HCEC 1CT (cell line): ENCODE measurements at places on chromosomes 3 and 15.

DNA sequence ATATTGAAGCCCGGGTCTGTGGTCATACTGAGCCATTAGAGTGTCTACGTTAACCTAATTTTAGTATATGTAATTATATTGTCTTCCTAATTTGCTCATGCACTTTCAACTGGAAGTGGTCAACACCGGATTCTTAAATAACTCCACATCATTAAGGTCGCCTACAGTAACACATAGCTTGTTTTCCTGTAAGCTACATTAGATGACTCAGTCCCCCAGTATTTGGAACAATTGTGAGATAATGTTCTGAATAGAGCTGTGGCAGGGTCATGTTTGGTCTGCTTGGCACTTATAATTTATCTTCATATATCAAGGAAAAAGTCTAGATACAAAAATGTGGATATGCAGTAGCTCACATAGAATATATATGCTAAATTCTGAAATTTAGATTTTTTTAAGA, 486.2 kb downstream of the IGSF11 start:
- no peak for DNase-seq

- DNase-seq, result no peak
Measured at GRCh38 chr15:63879211-63879610, 45.5 kb upstream of the HERC1 start.

DNA sequence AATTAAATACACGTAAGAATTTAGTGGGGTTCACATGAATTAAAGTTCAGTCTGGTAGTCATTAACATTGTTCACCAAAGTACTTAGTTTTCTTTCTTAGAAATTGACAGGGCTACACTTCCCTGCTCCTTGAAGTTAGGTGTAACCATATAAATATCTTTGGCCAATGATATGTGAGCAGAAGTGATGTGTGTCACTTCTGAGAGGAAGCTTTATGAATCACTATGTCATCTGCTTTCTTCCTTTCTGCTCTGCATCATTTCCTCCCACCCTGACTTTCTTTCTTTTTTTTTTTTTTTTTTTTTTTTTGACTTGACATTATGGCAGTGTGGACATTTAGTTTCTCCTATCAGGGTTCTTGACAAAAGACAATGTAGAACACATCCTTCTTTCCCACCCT, 156.2 kb upstream of the COL8A1 start:
- DNase-seq, result no peak

DNA sequence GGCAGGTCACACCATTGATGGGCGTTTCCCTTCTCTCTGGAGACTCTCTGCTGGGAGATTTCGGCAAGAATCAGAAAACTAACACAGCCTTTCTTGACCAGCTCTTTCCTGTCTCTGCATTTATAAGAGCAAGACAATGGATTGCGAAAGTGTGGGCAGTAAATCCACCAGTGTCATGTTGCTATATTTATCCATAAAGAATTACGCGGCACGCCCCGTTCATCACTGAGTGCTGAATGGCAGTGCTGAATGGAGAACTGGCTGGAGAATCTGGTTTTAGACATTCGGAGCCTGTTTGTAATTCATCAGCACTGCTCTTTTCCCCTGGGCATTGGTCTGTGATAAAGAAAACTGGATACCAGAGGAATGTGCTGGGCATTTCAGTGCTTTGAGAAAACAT, 2.0 kb upstream of the CEMIP start:
- peak; percentile 83 for DNase-seq
